ENCODE measurements at places on chromosomes 5 and 9.
A peak's percentile ranks its signal among the peaks of the same experiment; 100 is the strongest.

GRCh38 chr9:80320916-80321315, 749.2 kb downstream of the TLE4 start:
- DNase-seq: no peak

DNA sequence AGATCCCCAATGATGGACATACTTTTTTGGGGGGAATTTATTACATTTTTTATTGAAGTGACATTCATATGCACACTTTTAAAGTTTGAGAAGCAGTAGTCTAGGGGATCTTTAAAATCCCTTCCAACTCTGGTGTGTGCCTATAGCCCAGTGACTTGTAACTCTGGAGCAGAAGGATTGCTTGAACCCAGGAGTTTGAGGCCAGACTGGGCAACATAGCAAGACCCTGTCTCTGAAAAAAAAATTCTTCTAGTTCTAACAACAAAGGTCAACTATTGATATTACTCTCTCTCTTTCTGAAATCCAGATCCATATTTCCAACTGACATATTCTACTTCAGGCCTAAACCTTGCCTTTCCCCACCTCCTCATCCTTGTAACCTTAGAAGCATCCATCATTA, 148.2 kb upstream of the SPRY4 start:
- DNase-seq: no peak

DNA sequence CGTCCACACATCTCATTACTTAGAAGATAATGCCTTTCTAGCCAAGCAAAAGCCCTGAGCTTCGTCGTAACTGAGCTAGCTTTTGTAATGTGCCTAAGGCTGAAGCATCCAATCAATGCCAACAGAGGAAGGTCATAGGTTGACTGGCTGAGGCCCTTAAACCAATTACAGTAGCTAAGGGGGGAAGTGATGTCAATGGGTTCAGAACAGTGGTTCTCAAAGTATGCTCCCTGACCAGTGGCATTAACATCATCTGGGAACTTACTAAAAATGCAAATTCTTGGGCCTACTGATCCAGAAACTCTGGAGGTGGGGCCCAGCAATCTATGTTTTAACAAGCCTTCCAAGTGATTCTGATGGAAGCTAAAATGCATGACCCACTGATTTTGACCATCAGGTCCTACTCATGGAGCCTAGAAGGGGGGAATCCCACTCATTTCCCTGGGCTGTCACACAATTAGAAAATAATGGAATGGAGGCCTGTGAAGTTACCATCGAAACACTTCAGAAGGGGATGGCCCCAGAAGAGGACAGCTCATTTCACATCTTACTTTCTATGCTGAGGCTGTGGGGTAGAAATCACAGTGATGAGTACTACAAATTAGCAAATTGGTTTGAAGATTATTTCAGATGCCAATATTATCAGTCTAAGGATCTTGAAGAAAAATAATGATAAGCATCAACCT, 4.8 kb upstream of the VLDLR start:
- DNase-seq: no peak

DNA sequence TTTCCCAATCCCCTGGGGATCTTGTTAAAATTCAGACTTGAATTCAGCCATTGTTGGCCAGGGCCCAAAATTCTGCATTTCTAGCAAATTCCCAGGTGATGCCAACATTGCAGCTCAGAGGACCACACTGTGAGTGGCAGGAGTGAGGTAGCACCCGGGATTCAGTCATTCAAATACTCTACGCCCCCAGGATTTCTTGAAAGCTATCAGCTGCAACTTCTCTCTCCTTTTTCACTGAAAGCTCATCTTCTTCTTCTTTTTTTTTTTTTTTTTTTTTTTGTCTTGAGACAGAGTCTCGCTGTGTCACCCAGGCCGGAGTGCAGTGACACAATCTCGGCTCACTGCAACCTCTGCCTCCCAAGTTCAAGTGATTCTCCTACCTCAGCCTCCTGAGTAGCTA, 19.3 kb upstream of the ANKH start:
- no peak for DNase-seq

GRCh38 chr5:79794347-79794746, 104.7 kb downstream of the CMYA5 start:
- DNase-seq: no peak

- DNase-seq: no peak
These were observed 50.9 kb upstream of the PHF2 start for GRCh38 chr9:93525476-93525875.

- no peak for DNase-seq
These were observed 629.8 kb upstream of the CDH18 start for GRCh38 chr5:20617841-20618240.

- peak; percentile 23 for DNase-seq
These were observed 92.1 kb upstream of the MAP1B start for GRCh38 chr5:72015103-72015548.

Measured in NB4 (cell line).